CD4-positive, CD25-positive, alpha-beta regulatory T cell (primary cell): ENCODE measurements at places on chromosomes 5 and 9. TPM values are rescaled to one million over a fixed set of nuclear protein-coding genes. Genes with fewer than 3 reads are reported as not detected.

DNA sequence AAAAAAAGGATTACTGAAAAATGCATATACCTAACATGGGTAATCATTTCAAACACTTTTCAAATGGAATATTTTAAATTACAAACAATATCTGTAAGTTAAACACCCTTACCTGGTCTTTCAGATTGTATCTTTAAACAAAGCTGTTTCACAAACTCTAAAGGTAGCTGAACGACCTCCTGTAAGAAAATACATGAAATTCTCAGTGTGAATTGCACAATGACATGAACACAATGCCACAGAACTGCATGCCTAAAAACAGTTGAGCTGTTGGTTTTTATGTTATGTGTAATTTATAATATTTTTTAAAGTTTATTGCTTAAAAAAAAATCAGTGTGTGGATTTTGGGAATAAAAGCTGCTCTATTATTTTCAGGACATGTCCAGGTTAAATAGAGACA is 17.5 kb downstream of the IPPK start:
- DNase-seq = no peak

- no peak for DNase-seq
Measured at GRCh38 chr5:76838481-76839261, 11.1 kb upstream of the S100Z start.

DNA sequence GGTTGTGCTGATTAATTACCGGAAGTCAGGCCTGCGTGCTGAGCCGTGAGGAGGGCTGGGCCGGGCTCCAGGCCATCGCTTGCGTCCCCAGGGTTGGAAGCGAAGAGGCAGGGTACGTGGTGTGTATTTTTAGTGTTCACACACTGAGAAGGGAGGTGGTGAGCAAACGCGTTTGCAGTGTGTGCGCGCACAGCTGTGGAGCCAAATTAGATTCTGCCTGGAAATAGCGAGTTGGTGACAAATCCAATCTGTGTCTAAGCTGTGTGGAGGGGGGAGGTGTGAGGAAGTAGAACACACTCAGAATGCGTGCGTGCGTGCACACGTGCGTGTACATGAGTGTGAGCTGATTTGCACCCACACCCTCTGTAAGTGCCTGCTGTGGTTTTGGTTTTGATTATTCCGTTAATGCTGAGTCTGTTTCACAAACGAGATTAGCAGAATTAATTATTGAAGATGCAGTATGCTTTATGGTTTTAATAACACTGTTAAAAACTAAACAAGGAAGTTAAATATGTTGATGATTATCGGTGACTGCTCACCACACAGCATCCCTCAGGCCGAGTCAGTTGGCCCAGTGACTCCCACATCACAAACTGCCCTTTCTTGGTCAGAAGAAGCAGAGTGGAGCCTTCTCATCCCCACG is 111.8 kb upstream of the FCN2 start:
- no peak for DNase-seq

GRCh38 chr9:71112866-71113265 is 8.6 kb downstream of the TRPM3 start:
- DNase-seq = no peak

- no peak for DNase-seq
Measured at GRCh38 chr5:105639068-105639467, 2031.7 kb downstream of the EFNA5 start.

GRCh38 chr5:171162596-171162995 is 146.5 kb upstream of the TLX3 start:
- no peak for DNase-seq

- no peak for DNase-seq
Measured at GRCh38 chr9:68800836-68801235, 95.8 kb downstream of the PIP5K1B start.

Gene HMCN2
- total RNA-seq = not detected

Gene IFNA21
- total RNA-seq = not detected

Gene INSL6
- not detected for total RNA-seq

Gene NFIB
- 0.20 TPM for total RNA-seq

Gene DND1
- 2.1 TPM for total RNA-seq

Gene LURAP1L
- total RNA-seq = not detected

Gene FOXD4L6
- total RNA-seq = not detected

Gene AK8
- total RNA-seq = not detected
